ENCODE measurements at places on chromosomes 3 and 15. TPM values are rescaled to one million over a fixed set of nuclear protein-coding genes. Genes with fewer than 3 reads are reported as not detected.
A peak's percentile ranks its signal among the peaks of the same experiment; 100 is the strongest.

SST gene
- not detected for total RNA-seq

- H3K27ac ChIP-seq: no peak overlapping the region
- H3K36me3 ChIP-seq: no peaks in the 10 kb centered on the region
- DNase-seq: no peak
- no peak overlapping the region for H3K4me3 ChIP-seq
Observed at GRCh38 chr3:130582457-130583153, 65.6 kb downstream of the COL6A6 start.

SPINT1 gene
- total RNA-seq: 180 TPM

DNA sequence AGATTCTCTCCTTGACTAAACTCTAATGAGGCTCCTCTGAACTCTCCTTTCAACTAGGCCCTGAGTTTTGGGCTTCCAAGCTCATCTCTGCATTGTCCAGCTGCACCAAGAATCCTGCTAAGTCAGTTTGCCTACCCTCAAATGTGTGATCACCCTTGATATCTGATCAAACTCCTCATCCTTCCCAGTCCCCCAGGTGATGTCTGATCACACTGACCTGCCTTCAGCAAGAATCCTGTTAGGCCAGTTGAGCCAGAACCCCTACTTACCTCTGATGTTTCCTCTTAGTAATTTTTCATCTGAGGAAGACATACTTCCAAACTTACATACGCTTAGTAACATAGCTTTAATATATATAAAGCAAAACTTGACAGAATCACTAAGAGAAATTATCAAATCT is 28.8 kb downstream of the SUMF1 start:
- DNase-seq: peak; percentile 64
- H3K27ac ChIP-seq: peak overlapping the region; percentile 37
- H3K27me3 ChIP-seq: no peaks in the 10 kb centered on the region
- H3K4me1 ChIP-seq: peaks cover 9% of the 10 kb centered on the region
- H3K36me3 ChIP-seq: no peaks in the 10 kb centered on the region

NRG4 gene
- total RNA-seq: 5.2 TPM

GRCh38 chr3:191499307-191500080 is 38.5 kb downstream of the PYDC2 start:
- H3K36me3 ChIP-seq: no peaks in the 10 kb centered on the region
- no peak for DNase-seq

DNA sequence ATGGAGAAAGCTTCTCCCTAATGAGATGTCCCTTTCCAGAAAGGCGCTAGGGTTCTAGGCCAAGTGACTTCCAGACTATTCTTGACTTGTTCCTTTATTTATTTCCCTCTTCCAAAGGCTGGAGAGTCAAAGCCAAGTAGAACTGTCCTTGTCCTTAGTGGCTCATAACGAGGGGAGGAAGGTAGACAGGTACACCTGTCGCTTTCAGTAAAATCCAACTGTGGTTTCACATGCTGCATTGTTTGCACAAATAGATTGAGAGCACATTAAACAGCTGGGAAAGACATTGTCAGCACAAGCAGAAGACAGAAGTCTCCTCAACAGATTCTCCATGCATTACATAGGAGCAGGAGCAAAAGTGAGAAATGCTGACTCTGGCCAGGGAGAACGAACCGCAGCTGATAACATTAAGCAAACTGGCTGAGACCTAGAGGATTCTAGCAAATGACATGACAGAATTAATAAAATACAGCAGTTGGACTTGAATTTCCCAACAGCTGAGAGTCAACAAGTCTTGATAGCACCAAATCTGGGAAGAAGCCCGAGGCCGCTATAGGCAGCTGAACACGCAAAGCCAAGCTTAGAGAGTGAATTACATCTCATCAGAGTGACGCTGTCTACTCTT is 227.7 kb downstream of the TLE3 start:
- no peaks in the 10 kb centered on the region for H3K36me3 ChIP-seq
- no peak overlapping the region for H3K4me3 ChIP-seq
- no peak for DNase-seq
- H3K27ac ChIP-seq: no peak overlapping the region

KLHL6 gene
- total RNA-seq: 0.04 TPM

CCR8 gene
- not detected for total RNA-seq

PAQR5 gene
- total RNA-seq: 5.1 TPM

DNA sequence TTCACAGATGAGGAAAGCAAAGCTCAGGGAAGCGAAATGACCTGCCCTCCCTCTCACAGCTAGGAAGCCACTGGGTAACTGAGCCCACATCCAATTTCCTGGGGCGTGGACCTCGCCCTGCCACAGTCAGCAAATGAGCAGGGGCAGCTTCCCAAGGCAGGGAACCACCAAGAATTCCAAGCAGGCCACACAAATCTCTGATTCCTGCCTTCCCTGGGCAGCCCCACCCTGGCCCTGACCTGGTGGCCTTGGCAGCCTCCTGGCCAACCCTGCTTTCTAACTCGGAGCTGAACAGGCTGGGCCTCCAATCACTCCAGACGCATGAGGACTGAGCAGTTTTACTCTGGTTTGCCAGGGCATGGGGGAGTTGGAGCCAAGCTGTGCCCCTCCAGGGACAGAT is 203.7 kb upstream of the TLE3 start:
- H3K27me3 ChIP-seq: no peaks in the 10 kb centered on the region
- no peaks in the 10 kb centered on the region for H3K36me3 ChIP-seq
- H3K4me1 ChIP-seq: peaks cover 11% of the 10 kb centered on the region
- no peak overlapping the region for H3K27ac ChIP-seq
- peak; percentile 72 for DNase-seq
- H3K4me3 ChIP-seq: no peak overlapping the region

DNA sequence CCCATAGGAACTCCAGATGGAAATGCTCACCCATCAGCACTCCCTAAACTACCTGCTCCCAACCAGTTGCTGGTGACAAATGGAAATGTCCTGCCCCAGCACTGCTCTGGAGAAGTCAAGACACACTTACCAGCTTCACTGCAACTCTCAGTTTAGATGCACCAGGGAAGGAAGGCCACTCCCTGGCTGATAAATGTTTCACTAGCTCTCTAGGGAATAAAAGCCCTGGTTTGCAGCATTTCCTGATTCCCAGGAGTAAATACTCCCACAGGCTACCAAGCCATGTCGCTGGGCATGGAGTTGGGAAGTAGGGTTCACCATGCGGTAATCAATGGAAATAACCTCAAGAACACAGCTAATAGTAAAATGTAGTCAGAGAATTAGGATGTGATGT is 112.0 kb upstream of the NEO1 start:
- DNase-seq: no peak
- no peak overlapping the region for H3K4me3 ChIP-seq
- peaks cover 76% of the 10 kb centered on the region for H3K27me3 ChIP-seq
- no peaks in the 10 kb centered on the region for H3K4me1 ChIP-seq

MESP2 gene
- total RNA-seq: 1.3 TPM

DNA sequence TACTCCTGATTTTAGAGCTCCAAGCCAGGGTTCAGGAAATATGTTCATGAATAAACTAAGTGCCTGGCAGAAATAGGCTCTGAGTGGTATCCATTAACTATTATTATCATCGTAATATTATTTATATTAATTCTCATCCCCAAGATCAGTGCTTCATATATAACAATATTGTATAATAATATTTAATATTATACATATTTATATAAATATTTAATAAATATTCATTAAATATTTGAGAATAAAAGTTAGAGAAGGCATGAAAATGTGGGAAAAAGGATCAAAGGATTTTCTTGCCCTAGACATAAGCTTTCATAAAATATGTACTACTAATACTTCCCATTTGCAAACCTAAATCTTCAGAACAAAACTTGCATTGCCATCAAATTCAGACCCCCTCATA is 196.5 kb downstream of the ZMAT3 start:
- no peak for DNase-seq
- H3K27me3 ChIP-seq: no peaks in the 10 kb centered on the region
- no peaks in the 10 kb centered on the region for H3K36me3 ChIP-seq
- H3K4me1 ChIP-seq: no peaks in the 10 kb centered on the region

- H3K36me3 ChIP-seq: no peaks in the 10 kb centered on the region
- H3K27ac ChIP-seq: no peak overlapping the region
- no peak overlapping the region for H3K4me3 ChIP-seq
- peaks cover 7% of the 10 kb centered on the region for H3K27me3 ChIP-seq
Observed at GRCh38 chr15:82910721-82911120, 41.8 kb downstream of the HOMER2 start.

- DNase-seq: no peak
- H3K36me3 ChIP-seq: no peaks in the 10 kb centered on the region
- H3K4me3 ChIP-seq: no peak overlapping the region
- H3K4me1 ChIP-seq: no peaks in the 10 kb centered on the region
- no peak overlapping the region for H3K27ac ChIP-seq
Observed at GRCh38 chr3:66577426-66578203, 76.8 kb upstream of the LRIG1 start.

GRCh38 chr3:139353920-139354556 is 10.2 kb downstream of the MRPS22 start:
- H3K4me3 ChIP-seq: no peak overlapping the region
- no peaks in the 10 kb centered on the region for H3K27me3 ChIP-seq
- H3K4me1 ChIP-seq: no peaks in the 10 kb centered on the region
- peak; percentile 25 for DNase-seq
- H3K27ac ChIP-seq: no peak overlapping the region
- H3K36me3 ChIP-seq: peaks cover 40% of the 10 kb centered on the region

PP2D1 gene
- total RNA-seq: not detected

FSIP1 gene
- total RNA-seq: 0.63 TPM

DNA sequence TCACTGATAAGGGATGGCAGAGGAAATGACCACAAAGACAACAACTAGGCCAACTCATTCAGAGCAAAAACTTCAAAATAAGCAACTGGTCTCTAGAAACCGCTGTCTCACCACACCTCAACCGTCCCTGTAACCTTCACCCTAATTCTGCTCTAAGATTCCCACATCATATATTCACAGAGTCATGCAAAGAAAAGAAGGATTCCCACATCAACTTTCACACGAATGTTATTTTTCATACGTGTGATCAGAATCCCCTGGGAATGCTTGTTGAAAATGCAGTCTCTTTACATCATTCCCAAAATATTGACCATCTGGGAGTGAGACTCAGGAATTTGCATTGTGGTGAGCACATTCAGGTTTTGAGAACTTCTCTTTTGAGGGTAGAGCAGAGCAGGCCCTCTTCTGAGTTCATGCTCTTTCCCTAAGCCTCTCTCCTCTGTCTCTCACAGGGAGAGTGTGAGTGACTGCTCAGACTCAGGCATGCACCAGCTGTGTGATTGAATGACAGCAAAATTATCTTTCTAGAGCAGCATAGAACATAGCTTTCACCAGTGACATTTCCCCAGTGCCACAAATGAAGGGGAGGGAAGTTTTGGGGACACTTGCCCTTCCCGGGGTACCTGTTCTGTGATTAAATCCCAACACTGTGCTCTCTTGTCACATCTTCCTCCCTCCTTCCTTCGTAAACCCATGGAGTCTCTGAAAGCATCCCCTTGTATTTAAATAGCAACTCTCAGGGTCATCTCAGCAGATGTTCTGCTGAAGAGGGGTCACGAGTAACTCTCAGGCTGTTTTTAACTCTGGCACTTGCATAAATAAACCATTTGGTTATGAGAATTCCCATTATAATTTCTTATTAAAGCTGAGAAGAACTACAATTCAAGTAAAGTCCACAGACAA is 170.9 kb downstream of the PLCL2 start:
- H3K27me3 ChIP-seq: no peaks in the 10 kb centered on the region
- no peaks in the 10 kb centered on the region for H3K4me1 ChIP-seq
- no peak overlapping the region for H3K4me3 ChIP-seq
- DNase-seq: no peak

GRCh38 chr3:155737844-155738460 is 6.9 kb downstream of the PLCH1 start:
- DNase-seq: no peak
- no peak overlapping the region for H3K4me3 ChIP-seq
- H3K27me3 ChIP-seq: no peaks in the 10 kb centered on the region
- H3K4me1 ChIP-seq: 0 out of 2 replicates have a peak, but pooled peaks cover 5% of the 10 kb centered on the region
- H3K27ac ChIP-seq: no peak overlapping the region
- no peaks in the 10 kb centered on the region for H3K36me3 ChIP-seq

FAH gene
- total RNA-seq: 53.9 TPM

- H3K27me3 ChIP-seq: no peaks in the 10 kb centered on the region
- no peak overlapping the region for H3K27ac ChIP-seq
- no peak for DNase-seq
- H3K4me3 ChIP-seq: no peak overlapping the region
Observed at GRCh38 chr3:191985691-191986090, 524.7 kb downstream of the PYDC2 start.

DNA sequence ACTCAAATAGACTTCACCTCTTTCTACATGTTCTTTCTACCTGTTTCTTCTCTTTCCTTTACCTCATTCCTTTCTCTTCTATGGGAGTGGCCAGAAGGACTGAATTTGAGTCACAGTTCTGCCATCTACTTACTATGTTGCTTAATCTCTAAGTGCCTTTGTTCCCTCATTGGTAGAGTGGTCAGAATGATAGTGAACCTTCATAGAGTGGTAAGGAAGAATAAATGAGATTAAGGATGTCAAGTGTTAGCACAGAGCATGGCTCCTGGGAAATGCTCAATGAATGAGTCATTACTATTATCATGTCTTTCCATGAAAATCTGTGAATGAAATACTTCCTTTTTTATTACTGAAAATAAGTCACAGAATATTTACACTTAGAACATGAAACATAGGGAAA is 17.5 kb downstream of the TMEM207 start:
- H3K27ac ChIP-seq: no peak overlapping the region
- H3K27me3 ChIP-seq: no peaks in the 10 kb centered on the region
- H3K36me3 ChIP-seq: no peaks in the 10 kb centered on the region
- no peaks in the 10 kb centered on the region for H3K4me1 ChIP-seq
- no peak for DNase-seq

BFSP2 gene
- total RNA-seq: not detected

CNTN4 gene
- total RNA-seq: not detected

NTRK3 gene
- not detected for total RNA-seq

- DNase-seq: peak; percentile 66
- no peaks in the 10 kb centered on the region for H3K36me3 ChIP-seq
- no peaks in the 10 kb centered on the region for H3K27me3 ChIP-seq
- peaks cover 42% of the 10 kb centered on the region for H3K4me1 ChIP-seq
- peak overlapping the region; percentile 52 for H3K27ac ChIP-seq
Observed at GRCh38 chr3:125651244-125651643, 55.9 kb upstream of the OSBPL11 start.

- H3K27me3 ChIP-seq: no peaks in the 10 kb centered on the region
- H3K36me3 ChIP-seq: 0 out of 2 replicates have a peak, but pooled peaks cover 3% of the 10 kb centered on the region
- H3K4me1 ChIP-seq: peaks cover 46% of the 10 kb centered on the region
- no peak overlapping the region for H3K27ac ChIP-seq
- H3K4me3 ChIP-seq: no peak overlapping the region
- no peak for DNase-seq
Observed at GRCh38 chr3:112803467-112803866, 43.2 kb downstream of the CD200R1L start.

DNA sequence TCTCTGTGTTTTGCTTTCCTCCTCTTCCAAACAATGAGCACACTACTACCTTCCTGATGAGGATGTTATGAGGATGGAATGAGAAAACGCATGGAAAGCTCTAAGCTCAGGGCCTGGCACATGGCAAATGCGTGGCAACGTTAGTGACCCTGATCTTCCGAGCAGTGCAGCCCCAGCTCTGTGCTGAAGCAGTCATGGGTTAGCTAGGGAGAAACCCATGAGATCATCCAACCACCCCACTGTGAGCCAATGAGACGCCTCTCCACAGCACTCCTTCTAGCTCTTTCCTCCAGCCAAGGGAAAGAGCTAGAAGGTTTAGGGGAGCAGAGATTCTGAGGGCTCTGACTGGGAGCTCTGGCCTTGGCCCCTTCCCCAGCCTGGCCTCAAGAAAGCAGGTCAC is 4.5 kb downstream of the CPN2 start:
- no peaks in the 10 kb centered on the region for H3K36me3 ChIP-seq
- H3K4me3 ChIP-seq: no peak overlapping the region
- no peaks in the 10 kb centered on the region for H3K27me3 ChIP-seq
- no peaks in the 10 kb centered on the region for H3K4me1 ChIP-seq
- H3K27ac ChIP-seq: no peak overlapping the region
- DNase-seq: no peak

RHCG gene
- total RNA-seq: 0.60 TPM
